Mesothelial cell of epicardium (in vitro differentiated cells): ENCODE measurements at places on chromosomes 16 and 17.

- DNase-seq = no peak
- H3K27me3 ChIP-seq = peaks cover 1% of the 10 kb centered on the region
- no peak overlapping the region for H3K4me3 ChIP-seq
Observed at GRCh38 chr17:41505809-41506767, 676 bp upstream of the KRT13 start.

DNA sequence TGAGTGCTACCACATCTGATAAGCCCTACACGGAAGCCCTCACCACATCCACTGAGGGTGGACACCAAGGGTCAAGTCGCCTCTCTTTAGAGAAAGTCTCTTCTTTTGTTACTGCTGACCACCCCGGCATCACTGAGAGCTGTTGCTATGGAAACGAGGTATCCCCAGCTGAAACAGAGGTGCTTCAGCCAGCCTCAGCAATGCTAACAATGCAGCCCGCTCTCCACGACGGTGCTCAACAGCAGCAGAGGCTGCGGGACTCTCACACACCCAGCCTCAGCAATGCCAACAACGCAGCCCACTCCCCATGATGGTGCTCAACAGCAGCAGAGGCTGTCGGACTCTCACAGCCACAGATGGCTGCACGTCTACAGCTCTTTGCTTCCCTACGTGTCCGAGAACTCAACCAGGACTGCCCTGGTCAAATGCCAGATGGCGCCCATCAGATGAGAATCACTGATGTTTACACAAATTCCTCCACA is 41.4 kb downstream of the VPS53 start:
- no peaks in the 10 kb centered on the region for H3K27me3 ChIP-seq
- peaks cover 8% of the 10 kb centered on the region for H3K4me1 ChIP-seq
- DNase-seq = no peak
- no peak overlapping the region for H3K27ac ChIP-seq
- H3K4me3 ChIP-seq = no peak overlapping the region
- H3K36me3 ChIP-seq = peaks cover 12% of the 10 kb centered on the region

DNA sequence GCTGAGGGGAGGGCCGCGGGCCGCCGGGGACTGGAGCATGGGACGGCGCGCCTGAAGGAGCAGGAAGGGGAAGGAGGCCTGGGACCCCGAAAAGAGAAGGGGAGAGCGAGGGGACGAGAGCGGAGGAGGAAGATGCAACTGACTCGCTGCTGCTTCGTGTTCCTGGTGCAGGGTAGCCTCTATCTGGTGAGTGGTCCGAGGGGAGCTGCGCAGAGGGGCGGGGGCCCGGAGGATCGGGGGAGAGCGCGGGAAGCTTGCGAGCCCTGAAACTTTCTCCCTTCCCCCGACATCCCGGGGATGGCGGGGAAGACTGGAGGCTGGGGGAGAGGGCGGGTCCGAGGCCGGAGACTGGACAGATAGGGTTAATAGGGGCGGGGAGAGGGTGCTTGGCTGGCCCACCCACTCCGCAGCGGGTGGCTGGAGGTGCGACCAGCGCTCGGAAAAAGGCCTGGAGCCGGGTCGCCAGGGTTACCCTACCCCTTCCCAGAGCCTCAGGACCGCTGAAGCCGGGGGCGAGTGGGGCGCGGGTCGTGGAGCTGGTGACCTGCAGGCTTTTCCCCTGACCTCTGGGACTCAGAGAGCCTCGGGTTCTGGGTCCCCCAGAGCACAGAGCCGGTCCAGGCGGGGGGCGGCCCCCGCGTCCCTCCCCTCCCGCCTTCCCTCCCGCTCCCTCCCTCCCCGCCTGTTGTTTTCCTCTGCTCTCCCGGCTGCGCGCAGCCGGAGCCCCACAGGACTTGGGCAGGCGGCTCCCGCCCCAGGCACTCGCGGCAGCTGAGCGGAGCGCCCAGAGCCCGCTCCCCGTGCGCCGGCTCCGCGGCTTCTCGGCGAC is 631 bp downstream of the NXPH3 start:
- no peaks in the 10 kb centered on the region for H3K36me3 ChIP-seq
- peak overlapping the region; percentile 78 for H3K4me3 ChIP-seq
- peaks cover 4% of the 10 kb centered on the region for H3K4me1 ChIP-seq
- peaks cover 64% of the 10 kb centered on the region for H3K27me3 ChIP-seq
- H3K27ac ChIP-seq = no peak overlapping the region
- DNase-seq = no peak

GRCh38 chr16:54487933-54488332 is 201.3 kb upstream of the IRX3 start:
- H3K36me3 ChIP-seq = no peaks in the 10 kb centered on the region
- H3K27me3 ChIP-seq = peaks cover 20% of the 10 kb centered on the region
- no peak overlapping the region for H3K4me3 ChIP-seq
- no peak for DNase-seq
- H3K4me1 ChIP-seq = peaks cover 22% of the 10 kb centered on the region

DNA sequence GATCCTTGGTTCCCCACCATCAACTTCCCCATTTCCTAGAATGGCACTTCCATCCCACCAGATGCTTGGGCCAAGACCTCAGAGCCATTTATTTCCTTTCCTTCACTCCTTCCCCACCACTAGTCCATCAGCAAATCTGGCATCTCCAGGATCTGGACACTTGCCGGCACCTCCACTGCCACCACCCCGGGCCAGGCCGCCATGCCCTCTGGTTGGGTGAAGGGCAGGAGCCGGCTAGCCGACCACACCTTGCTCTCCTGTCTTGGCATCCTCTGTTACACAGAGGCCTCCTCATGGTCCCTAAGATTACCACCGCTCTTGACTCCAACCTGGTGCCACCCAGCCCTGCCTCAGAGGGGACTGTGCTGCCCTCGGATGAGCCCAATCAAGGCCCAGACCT is 104.5 kb downstream of the RMI2 start:
- no peak overlapping the region for H3K4me3 ChIP-seq
- H3K4me1 ChIP-seq = peaks cover 11% of the 10 kb centered on the region
- no peak for DNase-seq

DNA sequence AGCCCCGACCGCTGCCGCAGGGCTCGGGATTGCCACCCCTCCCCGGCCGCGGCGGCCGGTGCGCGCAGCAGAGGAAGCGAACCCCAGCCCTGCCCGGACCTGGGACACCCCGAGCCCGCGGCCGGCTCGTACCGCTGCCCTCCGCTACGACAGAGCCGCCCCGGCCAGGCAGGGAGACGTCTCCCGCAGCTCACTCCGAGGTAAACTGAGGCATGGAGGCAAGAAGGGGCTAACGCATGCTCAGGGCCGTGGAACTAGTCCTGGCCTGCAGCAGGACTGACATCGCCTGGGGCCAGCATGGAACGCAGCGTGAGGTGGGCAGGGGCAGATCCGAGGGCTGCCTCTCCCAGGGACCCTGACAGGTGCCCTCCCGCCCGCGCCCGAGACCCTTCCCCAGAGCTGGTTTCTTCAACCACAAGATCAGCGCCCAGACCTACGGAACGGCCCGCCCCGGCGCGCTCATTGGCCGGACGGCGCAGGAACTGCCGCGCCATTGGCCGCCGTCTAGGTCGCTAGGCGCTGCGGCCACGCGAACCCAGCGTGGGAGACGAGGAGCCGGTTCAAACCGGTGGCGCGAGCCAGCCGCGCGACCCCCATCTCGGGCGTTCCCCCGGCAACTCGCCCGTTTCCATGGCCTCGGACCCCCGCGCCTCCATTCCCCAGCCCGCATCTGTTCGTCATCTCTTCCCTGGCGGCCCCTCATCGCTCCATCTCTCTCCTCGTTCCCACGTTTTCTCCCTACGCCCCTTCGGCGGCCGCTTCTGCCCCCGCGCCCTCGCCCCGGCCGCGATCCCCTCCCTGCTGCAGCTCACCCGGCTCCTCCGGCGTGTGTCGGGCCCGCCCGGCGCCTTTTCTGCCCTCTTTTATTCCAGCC is at the start of gene SLC43A2:
TSS of gene SLC43A2 (minus strand) at position 853 of the 874 bp plus-strand sequence. CDS start 960 bp downstream, outside the sequence.
- H3K27me3 ChIP-seq = peaks cover 35% of the 10 kb centered on the region
- H3K4me3 ChIP-seq = peak within 1 kb of the TSS; percentile 81
- peak within 1 kb of the TSS; percentile 79 for H3K27ac ChIP-seq
- peaks cover 9% of the 10 kb centered on the region for H3K4me1 ChIP-seq
- peak; percentile 80 for DNase-seq

GRCh38 chr16:69100071-69100691 is 5.3 kb upstream of the HAS3 start:
- H3K4me3 ChIP-seq = no peak overlapping the region
- DNase-seq = no peak
- no peaks in the 10 kb centered on the region for H3K36me3 ChIP-seq
- H3K4me1 ChIP-seq = peaks cover under 1% of the 10 kb centered on the region

GRCh38 chr17:29073520-29073919 is 30.6 kb downstream of the PIPOX start:
- H3K27me3 ChIP-seq = peaks cover 7% of the 10 kb centered on the region
- H3K4me3 ChIP-seq = no peak overlapping the region
- peaks cover 2% of the 10 kb centered on the region for H3K4me1 ChIP-seq
- H3K27ac ChIP-seq = no peak overlapping the region

DNA sequence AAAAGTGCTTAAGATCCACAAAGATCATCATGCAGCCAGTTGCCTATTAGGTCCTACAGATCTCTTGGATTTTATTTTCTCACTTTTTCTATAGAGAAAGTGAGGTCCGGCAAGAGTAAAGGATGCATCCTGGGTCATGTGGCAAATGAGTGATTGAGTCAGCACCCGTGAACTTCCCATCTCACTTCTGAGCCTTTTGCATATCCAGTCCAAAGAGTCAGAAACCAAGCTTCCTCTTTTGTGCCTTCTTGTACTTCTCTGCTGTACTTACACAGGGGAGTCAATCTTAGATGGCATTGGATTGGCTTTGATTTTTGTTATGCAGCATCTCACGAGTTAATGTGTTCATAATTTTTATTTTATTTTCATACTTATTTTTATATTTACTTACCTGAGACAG is 114.2 kb upstream of the IRX5 start:
- peaks cover 21% of the 10 kb centered on the region for H3K4me1 ChIP-seq
- no peak overlapping the region for H3K27ac ChIP-seq
- no peaks in the 10 kb centered on the region for H3K27me3 ChIP-seq
- no peaks in the 10 kb centered on the region for H3K36me3 ChIP-seq
- no peak overlapping the region for H3K4me3 ChIP-seq

DNA sequence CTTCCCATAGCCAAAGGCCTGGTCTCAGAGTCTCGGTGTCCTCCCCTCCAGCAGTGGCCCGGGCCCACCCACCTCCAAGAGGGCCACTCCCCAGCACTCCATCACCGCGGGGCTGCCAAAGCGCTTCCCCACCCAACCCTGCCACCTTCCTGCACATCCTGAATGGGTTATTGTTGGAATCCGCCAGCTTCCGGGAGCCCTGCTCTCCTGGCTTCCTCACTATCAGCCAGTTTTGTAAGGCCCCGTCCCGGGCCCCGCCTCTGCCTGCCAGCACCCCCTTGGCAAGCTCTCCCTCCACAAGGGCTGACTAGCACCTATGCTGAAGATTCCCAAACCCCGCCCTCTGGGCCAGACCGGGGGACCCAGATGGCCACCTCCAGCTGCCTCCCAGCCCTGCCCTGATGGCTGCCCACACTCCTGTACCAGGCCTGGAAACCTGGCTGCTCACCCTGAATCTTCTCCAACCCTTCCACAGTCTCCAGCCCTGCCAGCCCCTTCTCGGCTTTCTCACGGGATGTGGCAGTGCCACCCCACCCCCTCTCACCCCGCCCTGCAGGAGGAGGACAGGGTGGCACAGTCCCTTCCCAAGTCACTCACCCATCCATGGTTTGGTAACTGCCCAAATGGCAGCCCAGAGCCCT is 14.4 kb downstream of the MYBBP1A start:
- no peak overlapping the region for H3K27ac ChIP-seq
- H3K36me3 ChIP-seq = peaks cover 1% of the 10 kb centered on the region
- no peaks in the 10 kb centered on the region for H3K27me3 ChIP-seq
- H3K4me1 ChIP-seq = no peaks in the 10 kb centered on the region

- no peaks in the 10 kb centered on the region for H3K27me3 ChIP-seq
- no peak for DNase-seq
- no peak overlapping the region for H3K27ac ChIP-seq
- peaks cover 2% of the 10 kb centered on the region for H3K36me3 ChIP-seq
- H3K4me1 ChIP-seq = no peaks in the 10 kb centered on the region
Observed at GRCh38 chr17:3643889-3644349, 7.4 kb downstream of the CTNS start.

- H3K36me3 ChIP-seq = no peaks in the 10 kb centered on the region
- no peaks in the 10 kb centered on the region for H3K4me1 ChIP-seq
- DNase-seq = no peak
- H3K27me3 ChIP-seq = peaks cover 35% of the 10 kb centered on the region
- no peak overlapping the region for H3K4me3 ChIP-seq
- H3K27ac ChIP-seq = no peak overlapping the region
Observed at GRCh38 chr16:31269541-31269940, 9.8 kb downstream of the ITGAM start.

DNA sequence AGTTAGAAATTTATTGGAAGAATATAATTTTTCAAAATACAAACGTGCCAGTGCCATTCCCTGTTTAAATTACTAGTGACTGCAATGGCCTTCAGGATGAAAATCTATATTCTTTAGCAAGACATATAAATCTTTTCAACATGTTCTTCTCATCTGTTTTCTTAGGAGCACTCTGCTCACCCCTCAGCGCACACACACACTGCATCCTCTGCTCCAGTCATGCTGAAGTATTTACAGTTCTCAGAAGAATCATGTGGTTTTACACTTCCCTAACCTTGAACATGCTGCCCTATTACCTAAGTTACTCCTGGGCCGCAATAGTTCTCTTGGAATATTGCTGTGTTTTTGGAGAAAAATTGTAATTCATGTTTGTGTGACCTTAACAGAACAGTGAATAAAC is 820.6 kb downstream of the CDH8 start:
- H3K4me1 ChIP-seq = peaks cover 18% of the 10 kb centered on the region
- no peaks in the 10 kb centered on the region for H3K36me3 ChIP-seq
- no peak overlapping the region for H3K4me3 ChIP-seq

GRCh38 chr17:2867441-2868424 is 71.5 kb downstream of the RAP1GAP2 start:
- DNase-seq = no peak
- H3K4me3 ChIP-seq = no peak overlapping the region
- H3K36me3 ChIP-seq = no peaks in the 10 kb centered on the region
- H3K27me3 ChIP-seq = no peaks in the 10 kb centered on the region
- no peak overlapping the region for H3K27ac ChIP-seq

- peak; percentile 50 for DNase-seq
- no peaks in the 10 kb centered on the region for H3K27me3 ChIP-seq
- peaks cover 4% of the 10 kb centered on the region for H3K36me3 ChIP-seq
- peak within 1 kb of the TSS; percentile 83 for H3K4me3 ChIP-seq
- peaks cover 14% of the 10 kb centered on the region for H3K4me1 ChIP-seq
Observed at GRCh38 chr17:732067-732901, at the start of gene TLCD3A. Gene TLCD3A (plus strand): TSS chr17:732596. CDS start chr17:732648, 52 bp downstream.

DNA sequence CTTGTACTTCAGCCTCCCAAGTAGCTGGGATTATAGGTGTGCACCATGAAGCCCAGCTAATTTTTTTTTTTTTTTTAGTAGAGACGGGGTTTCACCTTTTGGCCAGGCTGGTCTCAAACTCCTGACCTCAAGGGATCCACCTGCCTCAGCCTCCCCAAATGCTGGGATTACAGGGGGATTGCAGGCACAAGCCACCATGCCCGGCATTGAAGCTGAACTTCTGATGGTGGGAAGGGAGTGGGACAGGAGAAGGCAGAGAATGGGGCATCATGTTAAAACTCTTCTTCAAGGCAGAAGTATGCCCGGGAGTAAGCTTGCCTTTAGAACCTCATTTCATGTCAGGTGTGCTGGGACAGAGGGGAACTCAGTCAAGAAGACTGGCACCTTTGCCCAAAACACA is 48.6 kb upstream of the ZFHX3 start:
- H3K27me3 ChIP-seq = no peaks in the 10 kb centered on the region
- H3K27ac ChIP-seq = no peak overlapping the region
- H3K4me3 ChIP-seq = no peak overlapping the region
- H3K4me1 ChIP-seq = peaks cover 44% of the 10 kb centered on the region
- no peaks in the 10 kb centered on the region for H3K36me3 ChIP-seq
